ENCODE measurements at places on chromosomes 12 and 14.

GRCh38 chr14:89588016-89588415 lies 171.0 kb upstream of the FOXN3 start:
- DNase-seq = no peak

GRCh38 chr14:85565862-85566296 lies 35.9 kb downstream of the FLRT2 start:
- DNase-seq = peak; percentile 1

DNA sequence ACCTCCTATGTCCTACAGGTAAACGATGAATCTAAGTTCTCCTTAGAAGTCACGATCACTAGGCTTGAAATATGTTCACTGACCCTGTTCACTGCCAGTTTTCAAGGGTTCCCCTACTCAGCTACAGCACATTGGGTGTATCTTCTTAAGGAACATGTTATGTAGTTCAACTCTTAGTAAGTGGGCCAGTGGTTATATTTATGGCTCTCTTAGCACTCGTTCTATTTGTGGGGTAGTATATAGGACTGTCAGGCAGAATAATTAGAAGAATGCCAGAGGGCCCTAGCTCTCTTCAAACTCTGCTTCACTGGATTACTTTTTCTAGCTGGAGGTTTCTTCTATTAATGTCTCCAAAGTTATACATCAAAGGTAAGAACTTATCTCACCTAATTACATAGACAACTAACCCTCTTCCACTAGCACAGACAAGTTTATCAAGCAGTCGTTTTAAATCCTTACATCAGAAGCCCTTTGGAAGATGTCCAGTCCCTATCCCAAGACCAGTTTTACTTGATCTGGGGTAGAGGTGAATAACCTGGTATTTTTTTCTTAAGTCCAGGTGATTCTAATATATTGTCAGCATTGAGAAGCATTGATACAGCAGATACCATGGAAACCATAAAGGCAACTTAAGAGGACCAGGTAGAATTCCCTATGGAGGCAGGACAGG lies 39.6 kb downstream of the ZFYVE26 start:
- no peak for DNase-seq

DNA sequence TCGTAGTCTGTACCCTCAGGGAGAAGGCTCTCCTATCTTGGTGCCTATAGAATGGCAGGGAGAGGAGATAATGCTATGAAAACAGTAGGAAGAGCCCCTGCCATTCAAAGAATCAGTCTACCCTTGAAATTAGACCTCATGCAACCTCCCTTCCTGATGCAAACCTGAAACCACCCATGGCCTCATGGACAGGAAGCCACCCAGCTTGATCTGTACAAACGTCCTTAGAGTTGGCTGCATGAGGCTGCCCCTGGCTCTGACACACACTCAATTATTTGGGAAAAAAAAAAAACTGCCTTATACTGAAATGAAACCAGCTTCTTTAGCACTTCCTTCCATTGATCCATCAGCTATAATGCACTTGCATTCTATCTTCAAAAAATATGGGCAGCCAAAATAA lies 116.6 kb upstream of the BCL2L14 start:
- no peak for DNase-seq

GRCh38 chr12:22121224-22121623 lies 75.2 kb downstream of the CMAS start:
- no peak for DNase-seq

DNA sequence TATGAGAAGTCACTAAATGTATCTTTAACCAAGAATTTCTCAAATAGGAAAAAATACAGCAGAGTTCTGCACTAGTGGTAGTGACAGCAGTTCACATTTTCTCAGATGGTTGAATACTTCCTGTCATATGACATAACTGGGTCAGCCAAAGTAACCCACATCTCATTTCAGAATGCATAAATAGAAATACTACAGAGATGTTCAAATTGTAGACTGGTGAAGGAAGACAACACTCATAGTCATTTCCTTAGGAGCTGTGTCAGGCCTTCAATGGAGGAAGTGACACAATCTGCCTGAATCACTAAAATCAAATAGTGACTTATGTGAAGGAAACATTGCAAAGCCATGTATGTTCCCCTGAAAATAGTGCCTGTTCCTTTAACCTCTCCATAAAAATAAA lies 32.4 kb downstream of the FERMT2 start:
- no peak for DNase-seq

DNA sequence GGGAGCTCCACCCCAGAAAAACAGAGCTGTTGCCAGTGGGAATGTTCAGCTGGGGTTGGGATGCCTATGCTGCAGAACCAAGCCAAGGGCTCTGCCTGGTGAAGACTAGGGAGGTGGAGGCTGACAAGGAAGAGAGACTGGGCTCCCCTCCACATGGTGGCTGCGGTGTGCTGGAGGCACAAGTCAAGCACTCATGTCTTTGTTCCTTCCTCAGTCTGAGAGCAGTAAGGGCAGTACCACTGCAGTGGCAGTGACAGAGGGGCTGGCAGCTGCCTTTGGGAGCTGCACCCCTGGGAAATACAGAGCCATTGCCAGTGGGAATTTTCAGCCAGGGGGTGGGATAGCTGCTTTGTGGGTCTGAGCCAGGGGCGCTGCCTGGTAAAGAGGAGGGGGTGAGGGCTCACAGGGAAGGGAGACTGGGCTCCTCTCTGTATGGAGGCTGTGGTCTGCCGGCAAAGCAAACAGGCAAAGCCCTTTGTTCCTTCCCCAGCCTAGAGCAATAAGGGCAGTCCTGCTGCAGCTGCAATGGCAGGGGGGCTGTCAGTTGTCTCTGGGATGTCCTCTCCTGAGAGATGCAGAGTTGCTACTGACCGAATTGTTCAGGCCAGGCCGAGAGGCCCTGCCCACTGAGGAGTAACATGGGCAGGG lies 255.9 kb downstream of the RAD51B start:
- no peak for DNase-seq

DNA sequence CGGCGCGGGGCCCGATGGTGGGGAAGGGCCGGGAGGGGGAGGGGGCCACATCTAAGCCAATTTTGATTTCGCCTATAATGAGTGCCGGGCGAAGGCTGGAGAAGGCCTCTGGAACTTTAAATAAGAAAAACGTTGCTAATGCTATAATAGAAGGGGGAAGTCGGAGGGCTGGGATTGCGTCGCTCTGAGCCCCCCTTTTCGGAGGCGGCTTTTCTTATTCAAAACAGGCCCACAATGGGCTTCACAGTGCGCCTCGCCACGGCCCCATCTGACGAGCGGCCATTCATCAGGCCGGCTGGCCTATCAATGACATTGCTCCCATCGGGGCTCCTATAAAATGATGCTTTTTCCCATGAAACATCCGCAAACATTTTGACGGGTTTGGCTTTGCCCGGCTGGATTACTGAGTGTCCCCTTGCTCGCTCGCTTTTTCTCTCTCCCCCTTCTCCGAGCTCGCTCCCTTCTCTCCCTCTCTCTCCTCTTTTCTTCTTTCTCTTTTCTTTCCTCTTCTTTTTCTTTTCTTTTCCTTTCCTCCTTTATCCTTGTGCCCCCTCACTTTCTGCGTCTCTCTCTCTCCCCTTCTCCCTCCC lies at the start of gene RFX4:
TSS of gene RFX4 (plus strand) at position 364 of the 590 bp plus-strand sequence. CDS start 317 bp downstream, outside the sequence.
- no peak for DNase-seq

- no peak for DNase-seq
Observed at GRCh38 chr12:113475451-113476175, 3.9 kb upstream of the LHX5 start.

GRCh38 chr14:102867826-102868580 lies 54.5 kb upstream of the AMN start:
- no peak for DNase-seq

- DNase-seq = no peak
Observed at GRCh38 chr14:61479746-61480502, 158.5 kb downstream of the PRKCH start.

GRCh38 chr14:68944162-68944561 lies 34.9 kb downstream of the ACTN1 start:
- no peak for DNase-seq

DNA sequence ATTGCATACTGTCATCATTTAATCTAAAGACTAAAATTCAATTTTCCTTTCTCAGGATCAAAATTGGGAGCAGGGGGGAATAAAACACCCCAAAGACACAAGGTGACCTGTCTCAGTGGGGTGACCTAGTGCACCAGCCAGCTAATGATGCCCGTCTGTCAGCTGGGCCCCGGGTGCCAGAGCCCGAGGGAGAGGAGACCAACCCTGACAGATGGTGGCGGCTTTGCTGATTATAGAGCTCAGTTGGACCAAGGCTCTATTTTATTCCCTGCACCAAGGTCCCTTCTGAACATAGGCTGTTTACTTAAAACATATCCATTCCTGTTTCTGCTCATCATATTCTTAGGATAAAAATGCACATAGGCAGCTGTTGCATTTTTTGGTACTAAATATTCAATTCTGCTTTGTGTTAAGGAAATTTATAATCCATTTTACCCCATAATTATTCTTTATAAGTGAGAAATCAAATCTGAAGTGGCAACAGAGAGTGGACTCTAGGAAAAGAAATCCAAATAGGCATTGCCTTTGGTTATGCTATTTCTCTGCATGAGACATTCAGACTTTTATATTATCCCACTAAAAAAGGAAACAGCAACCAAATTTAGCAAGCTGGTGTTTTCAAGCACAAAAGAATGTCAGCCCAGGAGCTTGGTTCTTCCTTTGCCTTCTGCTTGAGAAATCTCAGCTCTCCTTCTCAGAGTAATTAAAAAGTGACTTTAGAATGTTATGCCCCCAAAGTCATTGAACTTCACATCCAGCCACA lies 96.8 kb upstream of the IFNG-AS1 start:
- peak; percentile 14 for DNase-seq

DNA sequence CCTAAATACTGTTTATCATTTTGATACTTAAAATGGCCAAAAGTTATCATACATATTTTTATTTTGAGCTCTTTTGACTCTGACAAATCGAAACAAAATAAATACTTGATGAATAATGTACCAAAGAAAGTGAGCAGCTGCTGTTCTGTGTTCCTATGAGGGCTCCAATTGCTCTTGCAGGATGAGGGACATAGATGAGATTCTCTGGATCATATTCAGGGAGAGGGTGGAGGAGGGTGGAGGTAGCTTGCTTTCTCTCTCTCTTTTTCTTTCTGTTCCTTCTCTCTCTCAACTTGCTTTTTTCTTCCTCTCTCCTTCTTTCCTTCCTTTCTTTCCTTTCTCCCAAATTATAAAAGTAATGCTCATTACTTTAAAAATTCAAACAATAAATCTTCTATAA lies 8.9 kb upstream of the MYH7 start:
- no peak for DNase-seq

Measured in NCI-H446 treated with DMSO at 0.1 percent for 48 hours (cell line).